ENCODE measurements at places on chromosomes 1 and 21.

GRCh38 chr1:230940848-230941247 is 37.8 kb downstream of the TTC13 start:
- no peak for DNase-seq

- no peak for DNase-seq
Measured at GRCh38 chr1:214492401-214493075, 58.9 kb downstream of the PTPN14 start.

DNA sequence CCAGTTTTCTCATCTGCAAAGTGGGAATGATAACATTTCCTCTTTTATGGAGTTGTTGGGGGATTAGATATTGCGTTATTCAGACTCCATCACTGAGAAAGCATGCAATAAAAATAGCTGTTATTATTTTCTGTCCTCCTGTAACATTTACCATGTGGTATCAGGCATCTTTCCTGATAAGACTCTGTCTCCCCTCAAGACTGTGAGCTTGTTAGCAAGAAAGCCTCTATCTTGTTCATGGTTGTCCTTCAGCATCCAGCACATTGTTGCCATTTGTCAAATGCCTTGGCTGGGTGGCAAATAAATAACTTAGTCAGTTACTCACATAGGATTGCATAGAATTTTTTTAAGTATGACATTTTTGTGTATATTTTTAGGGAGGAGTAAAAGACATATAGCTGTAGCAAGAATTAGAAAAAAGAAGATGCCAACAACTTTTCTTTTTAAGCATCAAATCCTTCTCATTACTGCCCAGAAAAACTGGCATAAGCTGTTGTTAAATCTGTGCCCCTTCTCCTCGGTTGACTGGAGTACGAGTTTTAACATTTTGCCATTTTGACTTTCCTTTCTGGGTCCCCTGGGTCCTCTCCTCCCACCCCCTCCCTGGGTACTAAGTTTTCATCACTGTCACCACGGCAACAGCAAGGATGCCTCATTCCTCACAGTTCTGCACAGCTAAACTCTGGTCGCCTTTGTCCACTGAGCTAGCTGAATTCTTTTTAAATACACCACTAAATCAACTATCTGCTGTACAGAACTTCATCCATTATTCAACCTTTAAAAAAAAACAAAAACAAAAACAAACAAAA is 1.0 kb upstream of the JAM2 start:
- no peak for DNase-seq

- no peak for DNase-seq
Measured at GRCh38 chr1:50346621-50347020, 76.6 kb downstream of the DMRTA2 start.

- no peak for DNase-seq
Measured at GRCh38 chr1:12600880-12601633, 17.0 kb downstream of the DHRS3 start.

- DNase-seq, result no peak
Measured at GRCh38 chr1:225774281-225775147, 3.1 kb upstream of the SRP9 start.

- DNase-seq, result no peak
Measured at GRCh38 chr1:47699492-47700235, 261.8 kb downstream of the FOXD2 start.

DNA sequence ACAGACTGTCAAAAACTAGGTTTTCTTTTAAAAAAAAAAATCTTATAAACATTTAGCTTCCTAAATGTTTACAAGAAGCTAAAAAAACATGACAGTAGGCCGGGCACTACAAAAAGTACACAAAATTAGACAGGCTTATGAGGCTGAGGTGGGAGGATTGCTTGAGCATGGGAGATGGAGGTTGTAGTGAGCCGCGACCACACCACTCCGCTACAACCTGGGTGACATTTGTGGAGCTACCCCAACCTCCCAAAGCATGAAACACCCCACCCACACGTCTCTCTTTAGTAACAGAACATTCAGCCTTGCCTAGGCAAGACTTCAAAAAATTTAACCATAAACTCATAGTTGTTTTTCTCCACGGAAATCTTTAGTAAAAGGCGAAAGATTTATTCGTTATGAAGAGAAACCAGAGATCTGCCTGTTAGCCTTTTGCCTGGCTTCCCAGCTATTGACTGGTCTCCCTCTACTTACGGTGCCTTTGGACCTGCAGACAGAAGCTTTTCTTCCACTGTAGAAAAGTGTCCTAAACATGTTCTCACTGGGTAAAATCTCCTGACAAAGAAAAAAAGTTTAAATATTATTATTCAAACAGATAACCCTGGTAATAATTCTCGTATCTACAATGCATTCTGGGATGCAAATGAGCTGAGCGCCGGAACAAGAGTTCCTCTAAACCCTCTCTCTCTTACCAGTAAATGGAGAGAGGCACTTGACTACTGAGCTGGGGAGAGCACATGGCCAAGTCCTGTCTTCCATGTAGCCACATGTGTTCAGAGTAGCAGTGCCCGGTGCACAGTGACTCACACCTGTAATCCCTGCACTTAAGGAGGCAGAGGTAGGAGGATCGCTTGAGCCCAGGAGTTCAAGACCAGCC is 9.2 kb downstream of the RNU5D-1 start:
- peak; percentile 74 for DNase-seq

- no peak for DNase-seq
Measured at GRCh38 chr21:38768471-38769063, 37.2 kb upstream of the ETS2 start.

GRCh38 chr1:167367705-167368104 is 147.0 kb downstream of the POU2F1 start:
- DNase-seq, result no peak

- DNase-seq, result no peak
Measured at GRCh38 chr1:14061722-14062121, 361.7 kb downstream of the PRDM2 start.

GRCh38 chr1:242219298-242219901 is 220.5 kb upstream of the MAP1LC3C start:
- DNase-seq, result no peak

DNA sequence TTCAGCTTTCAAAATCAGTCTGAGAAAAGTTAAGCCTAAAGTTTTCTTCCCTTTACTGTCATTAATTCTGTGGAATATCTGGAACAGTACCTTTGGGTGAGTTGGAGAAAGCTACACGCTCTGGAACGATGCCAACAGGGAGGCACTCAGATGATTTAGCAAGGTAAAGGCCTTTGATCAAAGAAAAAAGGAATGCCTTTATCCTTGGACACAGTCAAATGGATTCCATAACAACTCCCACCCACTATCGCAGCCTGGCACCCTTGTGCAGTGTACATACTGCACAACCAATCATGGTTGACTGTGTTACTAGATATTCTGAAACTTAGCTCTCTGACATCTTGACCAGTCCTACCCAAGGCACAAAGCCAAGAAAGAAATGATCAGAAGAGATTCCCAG is 218.7 kb downstream of the PATJ start:
- DNase-seq, result no peak

- DNase-seq, result no peak
Measured at GRCh38 chr1:207336559-207337467, 15.3 kb downstream of the CD55 start.

GRCh38 chr1:42784547-42784945 is 245 bp upstream of the TMEM269 start:
- DNase-seq, result no peak

GRCh38 chr21:36027347-36027746 is 33.0 kb downstream of the SETD4 start:
- DNase-seq, result no peak

- peak; percentile 65 for DNase-seq
Measured at GRCh38 chr1:66503841-66504470, 30.0 kb upstream of the SGIP1 start.

DNA sequence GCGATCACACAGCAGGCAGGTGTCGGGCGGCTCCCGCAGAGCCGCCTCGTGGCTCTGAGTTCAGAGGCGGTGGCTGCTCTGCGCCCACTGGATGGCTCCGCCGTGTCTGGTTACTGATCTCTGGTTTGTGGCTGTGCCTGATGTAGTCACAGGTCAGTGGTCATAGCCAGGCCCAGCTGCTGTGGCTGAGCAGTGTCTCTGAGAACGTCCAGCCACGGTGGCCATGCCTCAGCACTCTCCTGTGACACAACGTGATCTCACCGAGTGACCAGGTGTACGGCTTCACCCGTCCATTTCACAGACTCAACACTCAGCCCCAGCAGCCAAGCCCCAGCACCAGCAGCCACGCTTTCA is 61.2 kb downstream of the KCNN3 start:
- DNase-seq, result no peak

- no peak for DNase-seq
Measured at GRCh38 chr1:203906932-203907331, 45.5 kb downstream of the SNRPE start.

GRCh38 chr1:37243368-37244082 is 209.2 kb upstream of the GRIK3 start:
- DNase-seq, result no peak

- DNase-seq, result no peak
Measured at GRCh38 chr1:27144049-27144748, 10.7 kb downstream of the SLC9A1 start.

DNA sequence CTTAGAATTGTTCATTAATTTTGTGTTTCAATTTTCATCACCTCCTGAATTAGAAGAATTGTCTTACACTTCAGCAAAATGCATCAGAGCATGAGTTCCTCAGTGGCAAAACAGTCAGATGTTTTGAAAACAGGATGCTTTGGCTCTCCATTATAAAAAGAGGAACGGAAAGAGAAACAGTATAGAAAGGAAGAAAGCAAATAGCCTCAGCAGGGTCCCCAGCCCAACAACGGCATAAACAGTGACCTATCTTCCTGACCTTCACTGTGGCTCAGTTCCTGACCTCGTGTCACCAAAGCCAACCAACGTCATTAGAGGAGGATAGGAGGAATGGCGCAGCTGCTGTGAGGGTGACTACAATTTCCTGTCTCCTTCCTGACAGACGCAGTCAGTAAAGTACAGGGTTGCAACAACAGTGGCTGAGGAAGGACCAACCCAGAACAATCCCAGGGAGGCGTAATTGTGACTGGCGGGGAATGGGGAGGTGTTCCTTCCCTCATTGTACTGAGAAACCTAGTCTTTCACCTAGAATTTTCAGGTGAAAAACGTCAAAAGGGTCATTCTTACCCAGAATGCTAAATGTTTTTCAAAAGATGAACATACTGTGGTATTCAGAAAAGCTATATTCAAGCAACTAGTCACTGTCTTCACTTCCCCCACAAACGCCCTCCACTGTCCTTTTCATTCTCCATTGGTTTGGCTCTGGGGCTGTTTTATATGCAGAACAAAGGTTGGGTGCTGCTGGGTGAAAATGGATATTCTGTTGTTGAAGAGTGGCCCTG is 197.9 kb upstream of the SGIP1 start:
- no peak for DNase-seq
